Stimulated activated CD8-positive, alpha-beta memory T cell treated with anti-CD3 and anti-CD28 coated beads, Interleukin-4, amount 100 ng/mL, for 1 hour (primary cell): ENCODE measurements at places on chromosomes 13 and 19.

DNA sequence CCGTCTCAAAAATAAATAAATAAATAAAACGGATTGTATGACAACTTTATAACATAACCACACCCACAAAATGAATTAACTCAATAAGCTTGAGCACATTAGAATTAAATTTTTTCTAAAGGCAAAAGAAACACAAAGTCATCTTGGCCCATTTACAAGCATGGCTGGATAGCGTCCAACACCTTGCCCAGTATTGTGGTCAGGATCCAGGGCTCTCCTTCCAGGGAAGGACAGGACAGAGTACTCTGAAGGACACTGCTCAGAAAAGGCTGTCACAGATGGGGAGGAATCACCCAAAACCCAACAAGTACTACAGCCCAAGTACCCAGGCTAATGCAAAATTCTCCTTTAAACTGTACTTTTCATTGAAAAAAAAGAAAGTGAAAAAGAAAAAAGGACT lies 27.1 kb downstream of the SUGP2 start:
- no peak for DNase-seq

- no peak for DNase-seq
These were observed 462.5 kb upstream of the SLITRK5 start for GRCh38 chr13:87208636-87209035.

- no peak for DNase-seq
These were observed 80.4 kb upstream of the SPATA13 start for GRCh38 chr13:24080134-24080533.

DNA sequence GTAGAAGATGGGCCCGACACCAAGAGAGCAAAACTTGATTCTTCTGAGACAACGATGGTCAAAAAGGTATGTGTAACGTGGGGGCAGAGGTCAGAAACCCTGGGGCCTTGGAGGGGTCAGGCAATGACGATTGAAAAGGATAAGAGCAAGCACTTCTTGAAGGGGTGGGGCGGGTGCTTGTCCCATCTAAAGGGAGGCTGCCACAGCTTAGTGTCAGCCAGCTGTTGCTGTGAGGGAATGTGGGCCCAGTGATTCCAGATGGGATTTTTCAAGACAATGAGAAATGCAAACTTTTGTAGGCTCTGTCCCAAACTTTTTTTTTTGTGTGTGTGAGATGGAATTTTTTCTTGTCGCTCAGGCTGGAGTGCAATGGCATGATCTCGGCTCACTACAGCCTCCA lies 24.5 kb downstream of the SAE1 start:
- DNase-seq, result no peak

GRCh38 chr19:46975011-46975924 lies 44.4 kb upstream of the NPAS1 start:
- no peak for DNase-seq

DNA sequence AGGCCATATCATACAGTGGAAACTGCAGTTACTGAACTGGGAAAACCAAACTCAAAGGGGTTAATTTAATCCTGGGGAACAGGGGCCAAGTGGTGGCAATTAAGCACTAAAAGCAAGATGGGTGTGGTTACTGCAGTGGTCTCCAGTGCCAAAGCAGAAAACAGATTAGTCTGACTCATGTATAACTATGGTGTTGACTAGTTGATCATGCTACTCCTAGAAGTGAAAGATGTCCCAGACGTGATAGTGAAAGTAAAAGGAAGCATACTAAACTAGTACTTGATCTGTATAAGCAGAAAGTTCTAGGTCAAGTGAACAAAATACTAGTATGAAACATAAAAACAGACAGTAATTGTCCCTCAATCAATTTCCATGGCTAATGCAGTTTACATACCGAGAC lies 360.0 kb upstream of the SLITRK5 start:
- DNase-seq, result no peak
